Suprapubic skin (tissue), 4 donors: ENCODE measurements at places on chromosomes 11 and 22.

GRCh38 chr11:95897731-95898130 is 26.2 kb downstream of the MTMR2 start:
- no peaks in the 10 kb centered on the region for H3K36me3 ChIP-seq
- DNase-seq: no peak
- H3K4me3 ChIP-seq: no peak overlapping the region
- H3K27ac ChIP-seq: no peak overlapping the region
- no peaks in the 10 kb centered on the region for H3K27me3 ChIP-seq
- H3K4me1 ChIP-seq: no peaks in the 10 kb centered on the region

DNA sequence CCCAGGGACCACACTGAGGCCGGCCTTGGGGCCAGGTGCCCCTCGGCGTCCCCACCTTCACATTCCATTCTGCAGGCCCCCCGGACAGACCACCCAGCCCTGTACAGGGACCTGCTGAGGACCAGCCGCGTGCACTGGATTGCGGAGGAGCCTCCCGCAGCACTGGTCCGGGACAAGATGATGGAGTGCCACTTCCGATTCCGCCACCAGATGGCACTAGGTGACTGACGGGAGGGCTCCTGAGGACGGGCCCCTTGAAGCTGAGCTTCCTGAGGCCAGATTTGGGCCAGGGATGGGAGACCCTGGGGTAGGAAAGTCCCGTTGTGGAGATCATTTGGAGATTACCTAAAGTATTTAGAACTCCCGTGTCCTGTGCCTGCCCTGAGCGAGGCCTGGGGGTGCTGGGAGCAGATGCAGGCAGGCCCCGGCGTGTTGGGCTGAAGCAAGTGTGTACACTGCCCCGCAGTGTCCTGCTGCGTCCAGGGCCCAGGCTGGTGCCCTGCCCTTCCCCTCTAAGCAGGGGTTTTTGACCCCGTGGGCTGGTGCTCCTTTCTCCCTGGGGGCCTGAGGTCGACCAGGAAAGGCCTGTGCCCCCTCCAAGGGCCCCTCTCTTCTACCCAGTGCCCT is 20.0 kb downstream of the TRMU start:
- H3K4me1 ChIP-seq: peaks cover 36% of the 10 kb centered on the region
- peaks cover 83% of the 10 kb centered on the region for H3K36me3 ChIP-seq
- H3K27ac ChIP-seq: no peak overlapping the region
- H3K4me3 ChIP-seq: no peak overlapping the region
- DNase-seq: no peak

- H3K4me1 ChIP-seq: no peaks in the 10 kb centered on the region
- DNase-seq: no peak
- H3K27ac ChIP-seq: no peak overlapping the region
- H3K36me3 ChIP-seq: no peaks in the 10 kb centered on the region
- no peak overlapping the region for H3K4me3 ChIP-seq
Measured at GRCh38 chr11:132177106-132177505, 806.7 kb downstream of the NTM start.

DNA sequence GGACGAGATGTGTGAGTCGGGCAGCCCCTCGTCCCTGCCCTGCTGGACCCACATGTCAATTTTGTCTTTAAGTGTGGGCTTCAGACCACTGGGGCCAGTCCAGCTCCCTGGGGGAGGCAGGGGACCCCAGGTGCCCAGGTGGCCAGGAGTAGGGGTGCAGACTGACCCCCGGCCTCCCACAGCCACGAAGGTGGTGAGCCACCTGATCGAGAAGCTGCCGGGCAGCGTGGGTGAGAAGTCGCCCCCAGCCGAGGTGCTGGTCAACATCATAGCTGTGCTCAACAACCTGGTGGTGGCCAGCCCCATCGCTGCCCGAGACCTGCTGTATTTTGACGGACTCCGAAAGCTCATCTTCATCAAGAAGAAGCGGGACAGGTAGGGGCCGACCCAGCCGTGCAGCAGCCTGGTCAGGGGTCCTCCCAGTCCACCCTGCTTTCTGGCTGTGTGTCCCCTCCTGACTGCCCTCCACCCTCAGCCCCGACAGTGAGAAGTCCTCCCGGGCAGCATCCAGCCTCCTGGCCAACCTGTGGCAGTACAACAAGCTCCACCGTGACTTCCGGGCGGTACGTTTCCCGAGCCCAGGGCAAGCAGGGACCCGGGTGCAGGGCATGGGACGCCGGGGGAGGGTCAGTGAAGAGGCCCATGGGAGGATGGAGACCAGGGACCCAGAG is 9.9 kb downstream of the PKP3 start:
- H3K27ac ChIP-seq: no peak overlapping the region
- peaks cover 32% of the 10 kb centered on the region for H3K36me3 ChIP-seq
- peak; percentile 72 for DNase-seq

GRCh38 chr11:92136797-92137196 is 87.8 kb upstream of the FAT3 start:
- H3K27me3 ChIP-seq: no peaks in the 10 kb centered on the region
- no peak overlapping the region for H3K4me3 ChIP-seq
- no peak overlapping the region for H3K27ac ChIP-seq
- H3K4me1 ChIP-seq: no peaks in the 10 kb centered on the region

GRCh38 chr22:30191040-30191701 is 55.4 kb downstream of the LIF start:
- no peaks in the 10 kb centered on the region for H3K27me3 ChIP-seq
- H3K27ac ChIP-seq: no peak overlapping the region
- no peak for DNase-seq
- no peak overlapping the region for H3K4me3 ChIP-seq
- no peaks in the 10 kb centered on the region for H3K36me3 ChIP-seq

DNA sequence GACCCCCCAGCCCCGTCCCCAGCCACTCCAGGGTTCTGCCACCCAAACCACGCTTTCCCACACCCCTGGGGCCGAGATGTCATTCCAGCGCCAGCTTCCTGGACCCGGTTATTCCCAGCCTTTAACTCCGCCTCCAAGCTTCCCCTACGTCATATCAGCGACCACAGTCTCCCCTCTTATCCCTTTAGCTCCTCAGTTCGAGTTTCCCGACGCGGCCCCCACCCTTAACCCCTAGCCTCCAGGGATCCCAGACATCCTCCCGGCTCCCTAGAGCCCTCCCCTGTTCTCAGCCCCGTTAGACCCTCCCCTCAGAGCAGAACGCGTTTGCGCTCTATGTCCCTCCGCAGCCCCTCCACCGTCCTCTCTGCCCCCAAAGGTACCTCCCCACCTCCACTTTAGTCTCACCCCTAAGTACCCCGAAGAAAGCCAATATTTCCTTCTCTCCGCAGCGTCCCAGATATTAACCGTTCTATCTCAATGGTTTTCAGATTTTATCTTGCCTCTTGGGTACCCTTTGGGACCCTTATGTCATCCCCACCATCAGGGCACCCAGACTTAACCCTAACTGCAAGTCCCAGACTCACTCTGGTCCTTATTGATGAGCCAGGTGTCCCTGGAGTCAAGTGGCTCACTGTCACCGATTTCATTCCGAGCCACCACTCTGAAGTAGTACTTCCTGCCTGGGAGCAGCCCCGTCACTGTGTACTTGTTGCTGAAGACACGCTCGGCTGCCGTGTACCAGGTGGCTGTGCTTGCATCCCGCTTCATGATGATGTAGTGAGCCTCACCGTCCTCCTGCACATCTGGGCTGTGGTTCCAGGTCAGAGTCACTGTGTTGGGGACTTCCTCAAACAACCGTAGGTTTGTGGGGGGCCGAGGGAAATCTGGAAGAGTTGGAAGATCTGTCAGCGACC is 8.0 kb downstream of the TMEM86A start:
- H3K27me3 ChIP-seq: no peaks in the 10 kb centered on the region
- DNase-seq: no peak
- H3K4me1 ChIP-seq: peaks cover 27% of the 10 kb centered on the region
- peak overlapping the region; percentile 60 for H3K4me3 ChIP-seq

- H3K36me3 ChIP-seq: no peaks in the 10 kb centered on the region
- no peaks in the 10 kb centered on the region for H3K4me1 ChIP-seq
- H3K27me3 ChIP-seq: no peaks in the 10 kb centered on the region
- DNase-seq: no peak
Measured at GRCh38 chr11:13220148-13220547, 57.4 kb upstream of the BMAL1 start.

DNA sequence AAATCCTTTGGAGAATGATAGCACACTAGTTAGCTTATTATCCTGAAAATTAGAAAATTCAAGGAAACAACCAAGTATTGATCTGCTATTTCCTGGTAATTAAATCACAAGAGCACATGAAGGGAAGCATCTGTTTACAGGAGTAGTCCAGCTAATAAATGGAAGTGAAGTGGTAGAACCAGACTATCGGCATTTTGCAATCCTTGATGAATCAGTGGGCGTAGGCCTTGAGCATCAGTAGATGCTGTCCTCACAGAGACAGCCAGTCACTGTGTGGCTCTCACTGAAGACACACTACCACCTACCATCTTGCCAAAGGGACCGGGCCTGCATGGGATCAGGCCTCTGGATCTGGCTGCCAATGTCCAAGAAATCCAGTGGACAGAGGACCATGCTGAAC is 69.8 kb downstream of the FBLN1 start:
- peak overlapping the region; percentile 75 for H3K27ac ChIP-seq
- H3K4me1 ChIP-seq: peaks cover 19% of the 10 kb centered on the region
- peaks cover 5% of the 10 kb centered on the region for H3K36me3 ChIP-seq
- DNase-seq: no peak

- H3K36me3 ChIP-seq: no peaks in the 10 kb centered on the region
- no peak overlapping the region for H3K27ac ChIP-seq
- no peak overlapping the region for H3K4me3 ChIP-seq
- DNase-seq: no peak
- peaks cover 2% of the 10 kb centered on the region for H3K4me1 ChIP-seq
Measured at GRCh38 chr11:17244046-17244445, 32.5 kb upstream of the NUCB2 start.

GRCh38 chr11:85045716-85046115 is 581.4 kb downstream of the DLG2 start:
- no peaks in the 10 kb centered on the region for H3K27me3 ChIP-seq
- DNase-seq: no peak
- no peak overlapping the region for H3K27ac ChIP-seq
- no peaks in the 10 kb centered on the region for H3K36me3 ChIP-seq
- no peak overlapping the region for H3K4me3 ChIP-seq

DNA sequence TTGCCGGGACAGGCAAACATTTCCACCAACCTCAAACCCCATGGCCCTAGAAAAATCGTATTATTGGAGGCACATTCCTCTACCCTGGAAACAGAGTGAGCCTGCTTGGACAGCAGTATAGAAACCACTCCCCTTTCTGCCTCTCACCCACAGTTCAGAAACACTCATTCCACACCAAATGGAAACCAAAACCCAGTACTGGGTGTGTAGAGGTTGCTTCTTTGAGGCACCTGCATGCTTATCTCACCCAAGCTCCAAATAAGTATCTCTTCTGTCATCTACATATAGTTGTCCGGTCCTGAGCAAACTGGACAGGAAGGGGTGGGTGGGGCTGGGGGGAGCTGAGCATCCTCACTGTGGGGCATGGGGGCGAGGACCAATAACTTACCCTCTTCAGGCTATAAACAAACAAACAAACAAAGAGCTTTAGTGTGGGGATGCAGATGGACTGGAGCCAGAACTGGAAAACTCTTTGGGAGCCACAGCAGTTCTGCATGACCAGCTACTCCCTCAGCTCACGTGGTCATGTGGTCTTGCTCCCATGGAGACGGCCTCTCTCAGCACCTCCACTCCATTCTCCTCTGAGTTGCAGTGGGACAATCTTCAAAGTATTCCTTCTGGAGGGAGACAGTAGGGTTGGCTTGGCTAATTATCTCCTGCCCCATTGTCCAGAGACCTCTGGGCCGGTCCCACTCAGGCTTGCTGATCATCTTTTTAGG is 1.0 kb upstream of the PLAAT2 start:
- no peaks in the 10 kb centered on the region for H3K27me3 ChIP-seq
- no peak for DNase-seq
- H3K4me1 ChIP-seq: peaks cover 44% of the 10 kb centered on the region
- no peaks in the 10 kb centered on the region for H3K36me3 ChIP-seq
- H3K4me3 ChIP-seq: no peak overlapping the region

DNA sequence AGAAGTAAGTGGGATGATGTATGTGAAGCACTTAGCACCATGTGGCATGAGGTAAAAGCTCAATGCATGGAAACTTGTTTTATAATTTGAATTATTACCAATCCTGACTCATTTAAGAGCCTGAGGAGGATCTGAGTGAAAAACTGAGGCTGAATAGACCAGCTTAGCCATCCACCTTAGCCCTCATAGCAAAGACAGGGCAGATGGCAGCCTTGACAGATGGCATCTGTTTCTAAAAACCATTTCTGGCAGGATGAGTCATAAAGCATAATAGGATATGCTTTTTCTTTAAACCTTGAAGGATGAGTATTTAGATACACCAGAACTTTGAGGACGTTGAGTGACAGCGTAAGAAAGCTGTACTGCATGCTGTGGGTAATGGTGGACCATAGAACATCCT is 61.0 kb upstream of the NAV2 start:
- no peaks in the 10 kb centered on the region for H3K36me3 ChIP-seq
- H3K27me3 ChIP-seq: no peaks in the 10 kb centered on the region
- no peaks in the 10 kb centered on the region for H3K4me1 ChIP-seq
- no peak overlapping the region for H3K27ac ChIP-seq

DNA sequence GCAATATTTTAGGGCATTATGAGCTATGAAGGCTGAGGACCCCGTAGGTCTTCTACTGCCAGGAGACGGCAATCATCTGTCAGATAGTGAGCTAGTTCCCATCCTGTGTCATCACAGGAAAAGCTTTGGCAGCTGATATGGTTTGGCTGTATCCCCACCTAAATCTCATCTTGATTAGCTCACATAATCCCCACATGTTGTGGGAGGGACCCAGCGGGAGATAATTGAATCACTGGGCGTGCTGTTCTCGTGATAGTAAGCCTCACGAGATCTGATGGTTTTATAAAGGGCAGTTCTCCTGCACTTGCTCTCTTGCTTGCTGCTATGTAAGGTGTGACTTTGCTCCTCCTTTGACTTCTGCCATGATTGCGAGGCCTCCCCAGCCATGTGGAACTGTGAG is 18.1 kb downstream of the CSRP3 start:
- DNase-seq: no peak
- no peaks in the 10 kb centered on the region for H3K36me3 ChIP-seq
- H3K4me1 ChIP-seq: no peaks in the 10 kb centered on the region
- no peak overlapping the region for H3K4me3 ChIP-seq
- no peak overlapping the region for H3K27ac ChIP-seq

DNA sequence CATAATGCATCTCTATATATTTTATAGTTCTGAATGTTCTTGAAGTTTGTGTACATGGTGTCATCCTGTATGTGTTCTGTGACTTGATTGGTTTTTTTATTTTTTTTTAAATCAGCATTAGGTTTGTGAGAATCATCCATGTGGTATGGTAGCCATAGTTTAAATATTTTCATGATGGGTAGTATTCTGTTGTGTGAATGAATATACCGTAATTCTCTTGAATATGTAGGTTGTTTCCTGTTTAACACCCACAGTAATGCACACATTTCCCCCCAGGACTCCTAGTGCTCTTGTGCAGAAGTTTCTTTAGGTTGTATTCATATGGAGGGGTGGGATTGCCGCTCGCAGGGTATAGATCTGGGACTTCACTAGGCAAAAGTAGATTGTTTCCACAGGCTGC is 2.0 kb downstream of the PACS1 start:
- no peak for DNase-seq
- no peak overlapping the region for H3K27ac ChIP-seq
- H3K36me3 ChIP-seq: peaks cover 11% of the 10 kb centered on the region
- H3K4me3 ChIP-seq: no peak overlapping the region

- no peaks in the 10 kb centered on the region for H3K4me1 ChIP-seq
- no peaks in the 10 kb centered on the region for H3K27me3 ChIP-seq
Measured at GRCh38 chr22:19214078-19214473, 35.5 kb upstream of the SLC25A1 start.

- H3K4me3 ChIP-seq: peak overlapping the region; percentile 99
- peaks cover 2% of the 10 kb centered on the region for H3K36me3 ChIP-seq
- no peaks in the 10 kb centered on the region for H3K27me3 ChIP-seq
- DNase-seq: peak; percentile 70
- H3K4me1 ChIP-seq: peaks cover 56% of the 10 kb centered on the region
Measured at GRCh38 chr11:1308743-1309497, 512 bp downstream of the TOLLIP start.
